Activated CD4-positive, alpha-beta T cell treated with anti-CD3 and anti-CD28 coated beads for 4 hours (primary cell): ENCODE measurements at places on chromosomes 6 and 20.

DNA sequence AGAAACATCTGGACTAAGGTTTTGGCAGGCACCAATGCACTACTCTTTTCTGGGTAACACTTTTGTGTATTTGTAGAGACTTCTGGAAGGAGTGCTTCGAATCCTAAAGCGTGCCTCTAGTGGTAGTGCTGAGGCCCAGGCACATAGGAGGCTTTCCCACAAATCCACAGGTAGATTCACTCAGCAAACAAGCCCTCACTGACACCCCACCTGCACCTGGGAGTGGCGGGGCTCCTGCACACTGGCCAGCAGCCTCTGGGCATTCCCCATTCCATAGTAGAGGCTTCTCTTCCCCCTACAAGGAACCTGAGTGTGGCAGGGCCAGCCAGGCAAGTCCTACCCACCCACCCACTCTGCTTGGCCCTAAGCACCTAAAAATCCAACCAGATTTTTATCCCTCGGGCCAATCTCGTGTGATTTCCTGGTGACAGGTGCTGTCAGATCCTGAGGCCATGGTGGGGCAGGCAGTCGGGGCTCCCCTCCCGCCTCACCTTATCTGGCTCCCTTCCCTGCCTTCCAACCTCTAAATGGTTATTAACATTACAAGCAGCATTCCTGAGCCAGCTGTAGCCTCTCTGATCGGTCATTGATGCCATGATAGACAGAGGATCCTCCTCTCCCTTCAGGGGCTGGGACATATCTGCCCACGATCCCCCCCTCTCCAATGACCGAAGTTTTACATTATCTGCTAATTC, 82.4 kb downstream of the SLC2A10 start:
- DNase-seq = no peak

DNA sequence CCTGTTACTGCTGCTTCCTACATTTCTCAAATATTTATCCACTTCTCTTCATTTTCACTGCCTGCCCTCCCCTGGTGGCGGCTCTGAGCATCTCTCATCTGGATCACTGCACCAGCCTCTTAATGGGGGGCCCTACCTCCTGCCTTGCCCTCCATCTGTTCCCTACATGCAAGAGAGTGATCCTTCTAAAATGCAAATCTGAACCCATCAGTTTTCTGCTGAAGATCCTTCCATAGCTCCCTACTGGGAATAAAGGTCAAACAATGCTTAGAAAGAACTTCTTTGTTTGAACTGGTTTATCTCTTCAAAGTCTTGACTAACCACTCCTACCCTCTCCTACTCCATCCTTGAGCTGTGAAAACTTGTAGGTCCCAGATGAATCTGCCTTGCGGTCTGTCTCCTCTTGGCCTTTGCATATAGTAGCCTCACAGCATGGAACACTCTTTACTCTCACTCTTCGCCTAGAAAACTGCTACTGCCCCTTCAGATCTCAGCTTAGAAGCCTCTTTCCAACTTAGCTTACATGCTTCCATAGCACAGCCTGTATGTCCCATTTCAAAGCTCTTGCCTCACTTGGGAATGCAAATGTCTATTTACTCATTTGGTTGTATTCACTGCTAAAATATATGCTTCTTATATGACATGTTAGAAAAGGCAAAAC, 119.3 kb downstream of the QRSL1 start:
- DNase-seq = no peak

GRCh38 chr20:32898729-32899128, 40.0 kb downstream of the EFCAB8 start:
- DNase-seq = no peak

DNA sequence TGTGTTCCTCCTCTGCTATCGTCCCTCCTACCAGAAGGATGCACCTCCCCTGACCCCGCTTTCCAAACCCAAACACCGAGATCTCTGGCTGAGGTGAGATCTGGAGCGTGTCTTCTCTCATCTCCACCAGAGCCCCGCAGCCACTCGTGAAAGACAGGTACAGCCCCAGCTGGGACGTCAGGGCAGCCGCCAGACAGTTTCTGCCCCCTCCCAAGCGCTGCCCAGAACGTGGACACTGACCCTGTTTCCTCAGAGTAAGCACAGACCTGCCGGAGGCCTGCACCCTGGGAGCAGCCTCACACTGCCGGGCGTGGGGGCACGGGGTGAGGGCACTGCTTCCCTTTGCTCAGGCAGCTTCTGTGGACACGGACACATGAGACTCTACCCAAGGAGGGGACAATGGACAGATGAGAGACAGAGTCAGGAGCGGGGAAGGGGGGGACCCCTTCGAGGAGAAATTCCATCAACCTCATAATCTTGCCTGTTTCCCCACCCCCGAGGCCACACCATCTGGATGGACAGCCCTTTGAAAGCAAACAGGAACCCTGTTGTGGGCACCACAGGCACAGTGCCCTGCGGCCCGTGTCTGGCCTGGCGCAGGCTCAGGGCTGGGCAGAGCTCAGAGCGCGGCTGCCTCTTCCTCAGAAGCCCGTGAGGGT, 210.6 kb downstream of the DLL1 start:
- DNase-seq = no peak

- DNase-seq = no peak
These were observed 15.2 kb downstream of the DNAH8 start for GRCh38 chr6:38730140-38730862.

GRCh38 chr6:166259296-166259977, 48.8 kb downstream of the PRR18 start:
- DNase-seq = peak; percentile 23

DNA sequence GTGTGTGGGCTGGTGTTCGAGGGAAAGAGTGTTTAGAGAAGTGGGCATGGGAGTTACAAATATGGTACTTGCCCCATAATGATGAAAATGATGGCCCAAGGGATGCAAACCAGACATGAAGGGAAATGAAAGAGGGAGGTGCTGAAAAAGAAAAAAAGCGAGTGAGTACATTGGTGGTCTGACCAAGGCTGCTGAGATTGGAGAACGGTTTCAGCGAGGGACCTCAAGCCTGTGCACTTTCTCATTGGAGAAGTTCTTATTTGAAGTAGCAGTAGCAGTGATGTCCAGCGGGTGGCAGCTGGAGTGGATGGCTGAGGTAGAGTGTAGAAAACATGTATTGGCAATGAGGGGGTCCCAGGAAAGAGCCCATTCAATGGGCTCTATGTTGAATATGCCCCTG, 54.8 kb downstream of the TNFAIP3 start:
- no peak for DNase-seq

GRCh38 chr6:53934023-53934422, 139.2 kb downstream of the LRRC1 start:
- DNase-seq = no peak

DNA sequence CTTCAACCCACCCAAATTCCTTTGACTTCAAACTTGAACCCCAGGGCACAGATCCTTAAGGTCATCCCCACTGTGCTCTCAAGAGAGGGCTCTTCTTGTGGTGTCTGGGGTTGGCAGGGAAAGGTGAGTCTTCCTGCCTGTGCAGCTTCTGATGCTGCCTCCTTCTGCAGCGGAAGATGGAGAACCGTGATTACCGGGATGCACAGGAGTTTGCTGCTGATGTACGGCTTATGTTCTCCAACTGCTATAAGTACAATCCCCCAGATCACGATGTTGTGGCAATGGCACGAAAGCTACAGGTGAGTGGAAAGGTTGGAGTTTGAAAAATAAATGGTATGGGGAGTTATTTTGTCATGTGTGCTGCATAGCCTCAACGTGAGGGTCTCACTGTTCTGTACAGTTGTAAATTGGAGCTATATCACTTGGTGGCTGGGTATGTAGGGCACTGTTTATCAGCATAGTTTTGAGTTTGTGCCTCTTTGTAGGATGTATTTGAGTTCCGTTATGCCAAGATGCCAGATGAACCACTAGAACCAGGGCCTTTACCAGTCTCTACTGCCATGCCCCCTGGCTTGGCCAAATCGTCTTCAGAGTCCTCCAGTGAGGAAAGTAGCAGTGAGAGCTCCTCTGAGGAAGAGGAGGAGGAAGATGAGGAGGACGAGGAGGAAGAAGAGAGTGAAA, 9.0 kb downstream of the BRD2 start:
- DNase-seq = no peak

DNA sequence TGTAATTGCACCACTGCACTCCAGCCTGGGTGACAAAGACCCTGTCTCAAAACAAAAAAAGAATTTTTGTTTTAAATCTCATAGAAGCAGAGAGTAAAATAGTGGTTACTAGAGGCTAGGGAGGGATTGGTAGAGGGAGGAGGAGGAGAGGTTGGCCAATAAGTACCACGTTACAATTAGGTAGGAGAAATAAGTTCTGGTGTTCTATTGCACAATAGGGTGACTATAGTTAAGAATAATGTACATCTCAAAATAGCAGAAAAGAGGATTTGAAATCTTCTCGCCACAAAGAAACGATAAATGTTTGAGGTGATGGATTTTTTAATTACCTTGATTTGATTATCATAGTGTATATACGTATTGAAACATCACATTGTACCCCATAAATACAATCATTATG, 27.1 kb upstream of the TOP1 start:
- DNase-seq = no peak

GRCh38 chr6:42316981-42317380, 99.3 kb upstream of the MRPS10 start:
- DNase-seq = no peak

DNA sequence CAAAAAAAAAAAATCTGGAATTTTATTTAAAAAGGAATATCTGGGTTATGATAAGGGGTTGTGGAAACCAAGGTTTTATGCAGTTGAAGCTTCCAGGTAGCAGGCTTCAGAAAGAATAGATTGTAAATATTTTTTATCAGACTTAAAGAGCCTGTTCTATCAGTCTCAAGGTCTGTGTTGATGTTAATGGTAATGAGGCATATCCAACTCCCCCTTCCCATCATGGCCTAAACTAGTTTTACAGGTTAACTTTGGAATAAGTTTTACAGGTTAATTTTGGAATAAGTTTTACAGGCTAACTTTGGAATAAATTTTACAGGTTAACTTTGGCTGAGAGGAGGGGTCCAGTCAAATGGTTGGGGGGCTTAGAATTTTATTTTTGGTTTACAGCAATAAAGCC, 92.4 kb downstream of the CD24 start:
- DNase-seq = no peak

DNA sequence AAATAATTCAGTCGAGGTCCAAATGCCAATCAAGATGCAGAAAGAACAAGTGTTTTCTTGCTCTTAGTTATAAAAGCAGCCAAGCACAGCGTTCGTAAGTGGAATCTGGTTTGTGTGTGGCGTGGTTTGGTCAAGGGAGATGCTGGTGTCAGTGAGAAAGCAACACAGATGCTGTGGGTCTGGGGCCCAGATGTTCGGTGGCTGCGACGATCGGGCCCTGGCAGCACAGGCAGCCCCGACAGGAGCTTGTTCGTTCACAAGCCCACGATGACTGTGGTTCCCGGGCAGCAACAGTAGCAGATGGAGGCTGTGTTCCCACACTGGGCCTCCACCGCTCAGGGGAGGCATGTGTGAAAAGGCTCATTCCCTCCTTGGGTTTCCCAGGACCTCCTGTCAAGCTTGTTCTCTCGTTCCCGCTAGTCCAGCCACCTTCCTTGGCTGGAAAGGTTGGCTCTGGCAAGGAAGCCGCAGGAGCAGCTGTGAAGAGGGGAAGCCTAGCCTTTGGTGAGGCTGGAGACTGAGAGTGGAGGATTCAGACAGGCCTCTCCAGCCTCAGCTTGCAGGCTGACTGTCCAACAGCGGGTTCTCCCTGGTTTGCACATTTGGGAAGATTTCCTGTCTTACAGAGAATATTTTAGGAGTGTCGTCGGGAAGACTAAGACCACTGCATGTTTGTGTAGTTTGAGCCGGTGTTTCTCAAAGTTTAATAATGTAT, 304.7 kb downstream of the QKI start:
- DNase-seq = no peak

GRCh38 chr6:96812077-96812703, 25.1 kb downstream of the GPR63 start:
- no peak for DNase-seq

DNA sequence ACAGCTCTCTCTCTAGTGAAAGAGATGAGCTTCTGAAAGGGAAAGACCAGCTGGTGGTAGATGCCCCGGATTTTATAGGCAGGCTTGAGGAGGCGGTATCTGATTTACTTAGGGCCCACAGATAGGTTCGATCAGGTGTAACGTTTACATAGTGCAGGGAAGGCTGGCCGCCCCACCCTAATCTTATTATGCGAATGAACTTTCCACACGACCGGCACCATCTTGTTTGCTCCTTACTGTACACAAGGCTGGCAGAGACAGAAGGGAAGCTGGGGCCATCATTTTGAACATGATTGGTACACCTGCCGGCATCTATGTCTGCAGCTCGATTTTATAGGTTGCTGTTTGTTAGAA, 212.0 kb upstream of the JARID2 start:
- DNase-seq = no peak

- DNase-seq = no peak
These were observed 211.5 kb downstream of the TMEM200A start for GRCh38 chr6:130577178-130577919.

DNA sequence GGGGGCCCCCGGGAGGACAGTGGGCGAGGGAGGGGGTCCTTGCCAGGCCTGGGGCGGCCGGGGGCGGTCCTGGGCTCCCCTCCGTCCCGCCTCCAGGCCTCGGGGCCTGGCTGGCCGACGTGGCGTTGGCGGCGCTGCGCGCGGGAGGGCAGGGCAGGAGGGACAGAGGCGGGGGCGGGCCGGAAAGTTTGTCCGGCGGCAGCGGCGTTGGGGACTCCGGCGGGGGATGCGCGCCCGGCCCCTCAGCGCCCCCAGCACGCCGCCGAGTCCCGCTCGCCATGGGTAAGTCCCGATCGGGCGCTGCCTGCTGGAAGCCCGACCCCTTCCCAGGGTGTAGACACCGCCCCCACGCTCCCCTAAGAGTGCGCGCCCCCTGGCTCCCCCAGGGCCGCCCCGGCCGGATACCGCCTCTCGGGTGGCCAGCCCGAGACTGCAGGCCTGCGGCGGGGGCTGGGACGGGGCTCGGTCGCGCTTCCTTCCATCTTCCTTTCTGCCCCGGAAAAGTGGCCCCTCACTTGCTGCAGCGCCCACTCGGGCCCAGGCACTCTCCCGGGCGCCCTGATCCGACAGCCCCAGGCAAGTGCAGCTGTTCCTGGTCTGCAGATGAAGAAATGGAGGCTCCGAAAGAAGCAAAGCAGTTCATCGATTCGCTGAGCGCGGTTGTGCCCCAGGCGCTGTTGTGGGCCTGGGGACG, at the start of gene SLC2A10:
SLC2A10 (plus strand) TSS at position 191 of the 694 bp plus-strand sequence; CDS start at position 279, 88 bp downstream.
- no peak for DNase-seq

GRCh38 chr6:53611889-53612288, 53.7 kb downstream of the KLHL31 start:
- no peak for DNase-seq

DNA sequence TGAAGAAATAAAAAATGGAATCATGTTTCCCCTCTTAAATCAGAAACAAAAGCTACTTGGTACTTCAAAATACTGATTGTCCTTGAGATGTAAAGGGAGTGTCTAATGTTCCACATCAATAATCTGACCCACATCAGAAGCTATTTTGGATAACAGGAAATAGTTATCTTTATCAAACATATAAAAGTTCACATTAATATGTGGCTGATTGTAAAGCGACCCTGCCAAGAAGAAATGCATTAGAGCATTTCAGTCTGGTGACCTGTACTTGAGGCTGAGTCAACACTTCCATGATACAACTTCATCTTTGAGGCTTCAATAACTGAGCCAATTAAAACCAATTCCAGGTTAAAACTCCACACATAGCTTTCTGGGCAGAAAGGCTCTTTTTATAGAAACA, 31.8 kb downstream of the SYNE1 start:
- DNase-seq = no peak
